ENCODE measurements at places on chromosomes 6 and 20. TPM values are rescaled to one million over a fixed set of nuclear protein-coding genes. Genes with fewer than 3 reads are reported as not detected.

Gene SPAG4
- total RNA-seq = 10.5 TPM

GRCh38 chr20:20439602-20440190 is 71.8 kb downstream of the INSM1 start:
- no peak for DNase-seq

- DNase-seq = no peak
These were observed 4.9 kb downstream of the FOXC1 start for GRCh38 chr6:1614448-1615150.

GRCh38 chr6:168371618-168371980 is 52.0 kb upstream of the DACT2 start:
- peak; percentile 60 for DNase-seq

Gene LINC00237
- not detected for total RNA-seq

Gene GJA1
- total RNA-seq = 15.0 TPM

GRCh38 chr6:52346503-52346902 is 15.4 kb upstream of the PAQR8 start:
- DNase-seq = no peak

DNA sequence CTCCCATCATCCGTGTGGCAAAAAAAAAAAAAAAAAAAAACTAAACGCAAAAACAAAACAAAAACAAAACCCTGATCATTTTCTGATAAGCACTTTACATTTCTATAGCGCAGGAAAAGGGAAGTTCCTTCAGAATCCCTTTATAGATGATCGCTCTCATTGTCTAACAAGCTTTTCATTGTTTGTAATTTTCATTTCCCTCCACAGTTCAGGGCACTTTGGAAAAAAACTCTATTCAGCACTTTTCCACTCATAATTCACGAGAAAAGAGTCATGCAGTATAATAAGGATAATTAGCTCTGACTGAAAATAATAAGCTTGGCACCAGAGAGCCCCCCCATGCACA is 89.4 kb upstream of the ATXN1 start:
- DNase-seq = no peak

Gene SNX21
- 50.9 TPM for total RNA-seq

GRCh38 chr6:89954721-89955148 is 60.5 kb downstream of the GJA10 start:
- DNase-seq = no peak

- no peak for DNase-seq
These were observed 19.5 kb downstream of the KIF13A start for GRCh38 chr6:17967668-17968518.

Gene CALHM4
- not detected for total RNA-seq

Gene WFDC2
- 33.9 TPM for total RNA-seq

DNA sequence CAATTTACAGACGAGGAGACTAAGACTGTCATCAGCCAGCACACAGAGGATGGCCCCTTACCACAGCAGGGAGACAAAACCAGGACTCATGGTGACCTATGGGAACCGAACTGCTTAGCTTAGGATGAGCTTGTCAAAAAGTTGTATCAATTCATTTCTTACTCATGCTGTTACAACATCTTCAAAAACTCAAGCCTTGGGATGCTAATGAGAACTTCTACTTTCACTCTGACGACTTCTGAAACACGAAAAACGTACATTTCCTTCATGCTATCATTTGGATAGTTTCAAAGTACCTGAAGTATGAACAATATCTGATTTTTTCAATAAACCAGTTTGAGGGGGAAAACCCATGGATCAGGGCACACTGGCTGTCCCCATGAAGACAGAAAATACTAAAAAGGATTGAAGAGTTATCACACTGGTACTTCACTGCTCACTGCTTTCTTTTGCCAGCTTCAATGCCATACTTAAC is 31.9 kb downstream of the HIVEP2 start:
- no peak for DNase-seq

DNA sequence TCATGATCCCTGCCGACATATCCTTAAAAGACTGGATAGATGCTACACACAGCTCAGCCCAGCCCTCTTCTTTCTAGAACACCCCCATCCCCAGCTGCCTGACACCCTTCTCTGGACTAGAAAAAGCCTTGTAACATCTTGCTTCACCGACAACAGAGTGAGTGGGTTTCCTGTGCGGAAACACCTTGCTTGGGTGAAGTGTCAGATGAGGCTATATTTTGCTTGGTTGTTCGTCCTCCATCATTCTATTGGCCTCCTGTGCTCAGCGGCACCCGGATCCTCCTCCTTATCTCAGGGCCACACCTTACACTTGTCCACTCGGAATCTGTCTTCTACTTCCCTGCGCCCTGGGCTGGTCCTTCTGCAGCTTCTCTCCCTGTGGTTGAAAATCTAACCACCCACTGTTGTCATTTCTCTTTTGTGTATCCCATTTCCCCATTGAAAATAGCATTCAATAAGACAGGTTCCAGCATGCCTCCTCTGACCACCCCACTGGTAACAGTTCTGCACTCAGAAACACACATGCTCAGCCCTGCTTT is 101.3 kb upstream of the MLN start:
- DNase-seq = no peak

DNA sequence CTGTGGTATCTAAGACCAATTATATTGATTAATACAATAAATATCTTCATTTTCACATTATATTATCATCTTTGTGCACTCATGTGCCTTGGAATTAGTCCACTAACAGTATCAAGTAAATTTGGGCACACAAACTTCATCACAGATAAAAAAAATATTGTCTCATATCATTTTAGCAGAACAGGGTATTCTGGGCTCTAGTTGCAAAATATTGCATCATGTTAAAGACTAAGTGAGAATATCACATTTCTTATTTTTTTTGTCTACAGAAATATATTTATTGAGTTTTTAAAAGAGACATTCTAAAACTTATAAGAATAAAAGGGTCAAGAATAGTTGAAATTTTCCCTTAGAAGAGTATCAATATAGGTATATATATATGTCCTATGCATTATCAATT is 754.1 kb upstream of the MAN1A1 start:
- no peak for DNase-seq

DNA sequence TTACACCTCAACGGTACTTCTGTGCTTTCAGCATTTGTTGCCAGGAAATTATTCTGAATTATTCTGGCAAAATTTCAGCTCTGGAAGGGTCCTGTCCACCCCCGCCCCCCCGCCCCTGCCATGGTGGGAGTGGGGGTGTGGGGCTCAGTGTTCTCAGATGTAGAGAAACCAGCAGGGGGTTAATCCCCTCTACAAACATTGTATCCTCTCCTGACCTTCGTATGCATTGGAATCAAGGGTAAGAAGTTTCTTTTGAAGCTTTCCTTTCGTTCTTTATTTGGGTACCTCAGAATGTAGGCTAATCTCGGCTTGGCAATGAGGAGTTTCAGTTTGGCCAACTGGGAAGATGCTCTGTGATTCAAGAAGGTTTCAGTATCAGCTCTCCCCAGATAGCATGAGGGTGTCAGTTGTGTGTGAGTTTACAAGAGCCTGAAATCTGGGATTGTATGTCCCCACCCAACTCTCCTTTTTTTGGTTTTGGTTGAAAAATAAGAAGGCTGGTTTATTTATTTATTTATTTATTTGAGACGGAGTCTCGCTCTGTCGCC is 25.5 kb upstream of the OLIG3 start:
- no peak for DNase-seq

GRCh38 chr6:160950507-160950906 is 41.1 kb upstream of the MAP3K4 start:
- DNase-seq = no peak

- DNase-seq = no peak
These were observed 4.5 kb upstream of the TREM2 start for GRCh38 chr6:41167173-41167963.

Gene POM121L2
- total RNA-seq = not detected

Gene CRISP3
- not detected for total RNA-seq

DNA sequence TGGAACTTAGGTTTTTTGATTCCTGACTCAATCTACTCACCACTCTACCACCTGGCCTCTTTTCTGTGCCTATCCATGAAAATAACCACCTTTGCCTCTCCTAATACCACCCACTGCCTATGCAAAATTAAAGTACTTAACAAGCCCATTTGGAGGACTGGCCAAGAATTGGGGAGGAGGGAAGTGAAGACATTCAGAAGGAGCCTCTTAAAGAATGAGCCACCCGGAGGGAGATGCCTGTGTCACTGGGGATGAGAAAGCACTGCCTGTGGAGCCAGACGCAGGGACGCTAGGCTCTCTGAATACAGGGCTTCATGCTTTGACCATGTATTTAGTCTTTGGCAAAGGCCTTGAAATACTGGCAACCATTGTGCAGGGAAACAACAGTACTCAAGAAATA is 40.0 kb upstream of the MRPS10 start:
- no peak for DNase-seq

- no peak for DNase-seq
These were observed 995.3 kb upstream of the FLRT3 start for GRCh38 chr20:15332711-15333160.
